ENCODE measurements at places on chromosomes 6 and 20.

DNA sequence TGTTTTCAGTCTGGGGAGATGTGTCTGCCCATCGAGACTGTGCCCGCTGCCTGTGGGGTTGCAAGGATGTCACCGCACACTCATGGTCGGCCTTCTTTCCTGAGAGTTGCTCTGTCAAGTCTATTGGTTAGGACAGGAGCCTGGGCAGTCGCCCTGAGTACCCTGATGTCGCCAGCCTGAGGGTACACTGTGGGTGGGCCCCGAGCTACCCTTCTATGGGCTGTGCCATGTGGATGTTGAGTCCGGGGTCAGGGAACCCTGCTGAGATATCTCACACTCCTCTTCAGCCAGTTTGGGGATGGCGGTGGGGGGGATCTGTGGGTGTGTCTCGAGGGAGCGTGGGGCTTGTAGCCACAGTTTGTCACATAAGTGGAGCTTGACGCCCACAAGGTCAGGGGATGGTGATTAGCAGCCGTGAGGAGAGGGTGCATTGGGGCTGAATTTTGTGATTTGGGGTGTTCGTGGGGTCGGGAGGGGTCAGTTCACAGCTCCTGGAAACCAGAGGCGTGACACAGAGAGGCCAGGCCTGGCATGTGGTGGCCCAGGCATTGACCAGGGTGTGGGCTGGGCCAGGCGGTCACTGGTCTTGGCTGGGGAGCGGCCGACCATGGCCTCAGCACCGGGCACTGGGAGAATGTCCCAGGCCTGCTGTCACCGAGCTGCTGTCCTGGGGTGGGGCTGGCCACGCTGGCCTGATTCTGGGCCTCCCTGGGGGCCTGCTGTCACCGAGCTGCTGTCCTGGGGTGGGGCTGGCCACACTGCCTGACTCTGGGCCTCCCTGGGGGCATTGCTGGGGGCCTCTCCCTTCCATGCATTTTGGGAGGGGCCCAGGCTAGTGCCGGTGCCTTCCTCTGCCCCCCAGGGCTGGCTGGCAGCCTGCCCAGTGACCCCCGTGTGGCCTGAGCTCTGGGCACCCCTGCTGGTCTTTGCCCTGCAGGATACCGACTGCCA, 1.6 kb upstream of the NPBWR2 start:
- no peak for DNase-seq

GRCh38 chr6:31725502-31726350, 2.6 kb downstream of the MPIG6B start:
- no peak for DNase-seq

DNA sequence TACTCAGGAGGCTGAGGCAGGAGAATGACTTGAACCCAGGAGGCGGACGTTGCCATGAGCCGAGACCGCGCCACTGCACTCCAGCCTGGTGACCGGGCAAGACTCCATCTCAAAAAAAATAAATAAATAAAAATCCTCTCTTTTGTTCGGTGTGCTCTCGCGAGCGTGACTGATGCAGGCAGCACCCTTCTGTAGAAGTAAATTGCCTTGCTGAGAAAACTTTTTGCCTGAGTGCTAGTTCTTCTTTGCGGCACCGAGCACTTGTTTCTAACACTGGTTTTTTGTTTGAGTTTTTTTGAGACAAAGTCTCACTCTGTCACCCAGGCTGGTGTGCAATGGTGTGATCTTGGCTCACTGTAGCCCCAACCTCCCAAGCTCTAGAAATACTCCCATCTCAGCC, 30.5 kb downstream of the PLN start:
- DNase-seq = no peak

GRCh38 chr6:135555550-135555949, 58.0 kb upstream of the AHI1 start:
- no peak for DNase-seq

GRCh38 chr20:33177866-33178265, 9.9 kb downstream of the BPIFA2 start:
- no peak for DNase-seq

- DNase-seq = no peak
Observed at GRCh38 chr20:35611482-35611881, 4.1 kb upstream of the SPAG4 start.

GRCh38 chr20:54515793-54516628, 40.6 kb downstream of the DOK5 start:
- DNase-seq = no peak

DNA sequence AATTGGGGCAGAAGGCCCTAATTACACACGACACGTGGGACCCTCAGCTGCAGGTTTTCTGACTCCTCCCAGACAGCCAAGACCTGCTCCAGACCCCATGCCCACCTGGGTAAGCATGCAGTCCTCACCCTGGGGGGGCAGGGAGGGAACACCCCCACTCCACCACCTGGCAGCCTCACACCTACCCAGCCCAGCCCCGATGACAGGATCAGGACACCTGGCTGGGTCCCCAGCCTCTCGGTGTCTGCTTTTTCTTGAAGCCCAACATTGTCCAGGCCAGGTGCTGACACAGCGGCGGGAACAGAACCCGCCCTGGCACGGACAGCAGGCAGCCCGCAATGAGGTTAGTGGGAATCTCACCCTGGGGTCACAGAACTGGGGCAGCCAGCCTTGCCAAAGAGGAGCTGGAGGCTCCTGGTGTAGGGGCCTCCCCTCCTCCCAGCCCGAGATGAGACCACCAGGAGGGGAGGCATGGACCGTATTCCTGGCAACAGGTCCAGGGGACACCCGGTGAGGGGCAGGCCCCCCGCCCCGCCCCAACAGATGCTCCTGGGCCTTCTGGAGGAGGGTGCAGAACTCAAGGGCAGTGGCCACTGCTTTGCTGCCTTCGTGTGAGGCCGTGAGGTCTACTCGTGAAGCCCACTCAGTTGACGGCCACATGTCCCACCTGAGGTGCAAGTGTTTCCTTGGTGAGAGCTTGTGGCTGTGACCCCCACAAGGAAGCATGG, 103.8 kb downstream of the DLL1 start:
- no peak for DNase-seq

- no peak for DNase-seq
Observed at GRCh38 chr20:45112754-45113153, 2.2 kb downstream of the WFDC5 start.

DNA sequence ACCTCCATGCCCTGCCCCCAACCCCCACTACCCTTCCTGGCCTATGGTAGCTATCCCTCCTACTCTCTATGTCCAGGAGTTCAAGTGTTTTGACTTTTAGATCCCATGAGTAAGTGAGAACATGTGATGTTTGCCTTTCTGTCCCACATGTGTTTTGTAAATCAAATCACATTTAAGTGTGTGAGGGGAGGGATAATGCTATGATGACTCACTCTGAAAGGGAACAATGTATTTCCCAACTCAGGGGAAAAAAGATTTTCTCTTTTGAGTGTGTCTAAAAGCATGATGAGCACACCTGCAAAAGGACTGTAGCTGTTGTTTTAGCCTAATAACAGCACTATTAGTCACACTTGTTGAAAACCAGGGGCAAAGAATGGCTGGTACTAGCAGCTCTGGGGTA, 193.7 kb downstream of the GJA10 start:
- DNase-seq = no peak

DNA sequence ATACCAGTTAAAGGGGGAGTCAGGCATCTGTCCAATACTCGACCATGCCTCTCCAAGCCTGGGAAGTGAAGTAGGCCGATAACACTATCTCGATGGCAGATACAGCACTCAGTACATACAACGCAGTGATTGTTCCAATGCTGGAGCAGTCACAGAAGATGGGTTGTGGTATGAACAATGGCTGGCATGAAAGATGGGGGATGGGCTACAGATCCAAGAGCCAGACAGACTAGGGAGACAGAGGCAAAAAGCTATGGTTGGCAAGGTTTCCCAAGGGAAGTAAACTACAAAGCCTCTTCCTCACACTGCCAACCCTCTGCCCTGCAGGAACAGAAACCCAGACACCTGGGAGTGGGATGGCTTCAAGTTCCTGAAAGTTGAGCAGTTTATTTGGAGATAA, 19.2 kb downstream of the FKBP1A start:
- no peak for DNase-seq

DNA sequence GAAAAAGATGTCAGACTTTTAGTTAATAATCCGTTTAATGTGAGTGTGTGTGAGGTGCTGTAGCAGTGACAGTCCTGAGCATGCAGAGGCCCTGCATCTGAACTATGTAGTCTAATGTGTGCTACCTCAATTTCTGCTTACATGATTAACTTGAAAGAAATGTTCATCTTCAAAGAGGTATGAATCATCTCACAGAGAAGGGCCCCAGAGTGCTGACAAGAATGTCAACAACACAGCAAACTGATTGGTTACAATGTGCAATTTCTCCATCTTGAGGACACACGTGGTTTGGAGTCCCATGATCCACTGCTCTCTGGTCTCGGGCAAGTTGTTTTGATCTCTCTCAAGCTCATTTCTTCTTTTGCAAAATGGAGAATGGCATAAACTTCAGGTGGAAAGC, 61.7 kb upstream of the EMILIN3 start:
- DNase-seq = peak; percentile 72

DNA sequence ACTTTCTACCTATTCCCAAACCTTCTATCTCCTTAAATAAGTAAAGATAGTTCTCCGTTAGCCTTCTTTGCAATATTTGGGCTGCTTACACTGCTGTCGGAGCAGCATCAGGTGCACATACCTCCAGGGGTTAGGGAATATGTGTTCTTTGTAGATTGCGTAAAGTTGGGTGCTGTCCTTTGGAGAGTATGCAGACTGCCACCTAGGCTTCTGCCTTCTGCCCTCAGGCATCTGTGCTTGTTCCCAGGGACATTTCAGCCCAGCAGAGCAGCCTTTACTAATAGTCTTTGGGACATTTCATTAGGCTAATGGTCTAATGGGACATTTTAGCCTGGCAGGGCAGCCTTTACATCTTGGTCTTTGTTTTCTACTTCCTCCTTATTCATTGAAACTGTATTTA, 260.6 kb downstream of the TPBG start:
- no peak for DNase-seq

DNA sequence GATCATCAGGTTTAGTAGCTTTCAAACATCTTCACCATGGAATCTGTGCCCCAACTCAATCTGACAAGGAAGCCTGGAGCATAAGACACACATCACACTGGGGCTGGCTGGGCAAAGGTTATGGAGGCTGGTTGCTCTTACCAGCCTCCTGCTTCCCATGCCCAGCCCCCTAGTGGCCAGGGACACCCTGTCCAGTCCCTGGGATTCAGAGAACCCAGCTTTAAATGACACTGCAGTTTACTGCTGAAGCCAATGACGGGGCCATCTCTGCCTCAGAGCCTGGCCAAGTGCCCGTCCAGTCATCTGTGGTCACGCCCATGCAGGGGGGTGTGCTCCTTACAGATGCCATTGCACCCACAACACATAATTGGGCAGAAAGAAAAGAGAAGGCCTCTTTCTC, 272.9 kb downstream of the SMOC2 start:
- no peak for DNase-seq

- DNase-seq = no peak
Observed at GRCh38 chr6:33622456-33623431, 1.6 kb downstream of the ITPR3 start.

DNA sequence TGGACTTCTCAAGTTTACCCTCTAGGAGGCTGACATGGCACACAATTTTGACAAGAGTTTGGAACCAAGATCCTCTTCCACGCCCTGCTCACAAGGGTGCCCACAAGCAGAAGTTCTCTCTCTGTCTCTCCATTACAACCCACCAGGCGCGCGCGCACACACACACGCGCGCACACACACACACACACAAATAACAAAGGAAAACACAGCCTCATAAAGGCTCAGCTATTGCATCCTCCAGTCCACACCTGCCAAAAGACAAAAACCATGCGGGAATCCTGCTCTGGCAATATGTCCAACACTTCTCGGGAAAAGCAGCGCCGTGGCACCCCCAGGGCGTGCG, 870 bp downstream of the PAK5 start:
- DNase-seq = no peak

DNA sequence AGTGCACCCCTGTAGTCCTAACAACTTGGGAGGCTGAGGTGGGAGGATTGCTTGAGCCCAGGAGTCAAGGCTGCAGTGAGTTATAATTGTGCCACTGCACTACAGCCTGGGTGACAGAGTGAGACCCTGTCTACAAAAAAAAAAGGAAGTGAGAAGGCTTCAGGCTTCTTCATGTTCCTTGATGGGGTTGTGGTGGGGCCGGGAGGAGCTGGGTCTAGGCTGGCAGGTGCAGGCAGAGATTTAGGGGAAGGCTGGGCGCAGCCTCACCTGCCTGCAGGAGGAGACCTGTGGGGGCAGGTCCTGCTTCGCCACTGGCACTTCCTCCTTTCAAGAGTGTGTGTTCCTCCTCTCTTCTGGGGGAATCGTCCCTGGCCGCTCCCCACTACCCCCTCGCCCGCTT, 63.9 kb downstream of the CHMP4B start:
- DNase-seq = no peak

DNA sequence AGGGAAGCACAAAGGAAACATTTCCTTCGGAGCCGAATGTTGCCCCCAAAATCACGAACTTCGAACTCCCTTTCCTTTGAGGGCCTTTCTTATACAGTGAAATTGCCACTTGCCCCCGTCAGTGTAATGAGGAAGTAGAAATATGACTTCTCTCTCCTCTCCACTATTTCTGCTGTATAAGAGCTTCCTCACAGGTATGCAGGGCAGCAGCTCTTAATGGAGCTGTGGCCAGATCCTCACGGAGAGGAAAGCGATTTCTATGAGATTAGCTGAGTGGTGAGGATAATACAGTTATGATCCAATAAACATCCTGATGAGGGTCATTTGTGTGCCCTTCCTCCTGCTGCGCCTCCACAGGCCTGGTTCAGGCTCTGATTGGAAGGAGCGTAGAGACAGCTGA, 10.8 kb upstream of the CPNE5 start:
- no peak for DNase-seq

DNA sequence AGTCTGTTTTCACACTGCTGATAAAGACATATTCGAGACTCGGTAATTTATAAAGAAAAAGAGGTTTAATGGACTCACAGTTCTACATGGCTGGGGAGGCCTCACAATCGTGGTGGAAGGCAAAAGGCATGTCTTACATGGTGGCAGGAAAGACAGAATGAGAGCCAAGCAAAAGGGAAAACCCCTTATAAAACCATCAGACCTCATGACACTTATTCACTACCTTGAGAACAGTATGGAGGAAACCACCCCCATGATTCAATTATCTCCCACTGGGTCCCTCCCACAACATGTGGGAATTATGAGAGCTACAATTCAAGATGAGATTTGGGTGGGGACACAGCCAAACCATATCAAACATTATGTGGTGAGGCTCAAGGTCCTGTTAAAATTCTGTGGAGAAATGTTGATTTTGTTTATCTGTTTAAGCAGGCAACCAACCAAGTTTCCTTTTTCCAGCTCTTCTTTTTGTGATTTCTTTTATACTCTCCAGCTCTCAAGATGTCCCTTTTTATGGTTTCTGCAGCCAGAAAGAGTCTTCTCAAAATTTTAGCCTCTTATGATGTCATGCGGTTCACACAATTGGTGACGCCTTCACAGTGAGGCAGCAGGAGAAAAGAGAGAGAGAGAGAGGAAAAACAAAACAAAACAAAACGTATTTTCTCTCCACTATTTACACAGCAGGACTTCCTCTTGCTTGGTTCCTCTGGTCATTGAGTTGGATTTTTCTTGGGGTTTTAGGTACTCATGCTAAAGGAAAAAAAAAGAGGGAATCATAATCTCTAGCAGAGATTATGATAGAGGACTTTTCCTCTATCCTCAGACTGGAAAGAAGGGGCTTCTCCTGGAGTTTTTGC, 18.0 kb downstream of the AIG1 start:
- DNase-seq = no peak

GRCh38 chr20:58756450-58756775, 63.8 kb downstream of the NPEPL1 start:
- DNase-seq = no peak

- DNase-seq = no peak
Observed at GRCh38 chr20:2564406-2564805, 28.0 kb downstream of the TMC2 start.

- DNase-seq = no peak
Observed at GRCh38 chr20:1800777-1801176, 94.4 kb upstream of the SIRPA start.

- no peak for DNase-seq
Observed at GRCh38 chr6:14573703-14574290, 456.2 kb downstream of the CD83 start.

All from HTR-8/SVneo (cell line).